Temporal lobe (tissue), 4 donors: ENCODE measurements at places on chromosomes 7 and 10. TPM values are rescaled to one million over a fixed set of nuclear protein-coding genes. Genes with fewer than 3 reads are reported as not detected.

Gene WDR11
- 55.6 TPM for total RNA-seq

Gene GNGT1
- total RNA-seq, result not detected

Gene GIMAP7
- 1.5 TPM for total RNA-seq

Gene SORBS1
- 101 TPM for total RNA-seq

Gene POMZP3
- 4.2 TPM for total RNA-seq

Gene CUZD1
- total RNA-seq, result 0.98 TPM

Gene ADAP1
- total RNA-seq, result 32.0 TPM

Gene ZNF655
- total RNA-seq, result 58.8 TPM

Gene THNSL1
- 12.3 TPM for total RNA-seq

Gene PGAM2
- 1.7 TPM for total RNA-seq

Gene NUTM2E
- total RNA-seq, result 2.2 TPM

Gene CHST12
- 2.2 TPM for total RNA-seq

Gene AGR2
- total RNA-seq, result 0.49 TPM

Gene FANK1
- total RNA-seq, result 1.5 TPM

Gene CLEC2L
- total RNA-seq, result 1.2 TPM

Gene LRRC17
- 11.8 TPM for total RNA-seq

Gene FZD8
- 16.0 TPM for total RNA-seq

Gene LAMB4
- 0.49 TPM for total RNA-seq

Gene TPST1
- 53.6 TPM for total RNA-seq

Gene NEUROG3
- not detected for total RNA-seq

Gene CYP3A4
- not detected for total RNA-seq

Gene KAZALD1
- total RNA-seq, result 0.25 TPM

Gene BLNK
- 0.25 TPM for total RNA-seq

Gene GBX1
- total RNA-seq, result not detected

Gene ELMO1
- total RNA-seq, result 59.3 TPM

Gene ELFN1
- total RNA-seq, result 5.4 TPM

Gene OR2A42
- not detected for total RNA-seq

Gene PBLD
- total RNA-seq, result 5.4 TPM

Gene TMEM270
- total RNA-seq, result not detected

Gene ING3
- total RNA-seq, result 19.9 TPM

Gene NPTX2
- total RNA-seq, result 6.1 TPM

Gene NEBL
- 43.0 TPM for total RNA-seq

Gene IGF2BP3
- 37.9 TPM for total RNA-seq

Gene GPR26
- total RNA-seq, result 4.2 TPM

Gene SFRP4
- total RNA-seq, result 2.5 TPM

Gene GIMAP5
- total RNA-seq, result 2.7 TPM

Gene GIMAP6
- total RNA-seq, result 2.7 TPM

Gene SORCS3
- total RNA-seq, result 9.8 TPM

Gene CCL26
- total RNA-seq, result not detected

Gene CPA2
- total RNA-seq, result not detected

Gene ESYT2
- 54.6 TPM for total RNA-seq

Gene GPER1
- 0.98 TPM for total RNA-seq

Gene CDK13
- 86.8 TPM for total RNA-seq

Gene FAM25G
- not detected for total RNA-seq

Gene CFAP69
- total RNA-seq, result 6.9 TPM

Gene NCF1
- total RNA-seq, result not detected

Gene SLC39A12
- total RNA-seq, result 2.2 TPM

Gene ASZ1
- total RNA-seq, result not detected

Gene TRPV6
- total RNA-seq, result under 0.01 TPM

Gene PTPN20
- 4.7 TPM for total RNA-seq

Gene PDK4
- 6.4 TPM for total RNA-seq

Gene DUSP5
- 3.0 TPM for total RNA-seq

Gene KLF14
- total RNA-seq, result not detected

Gene MKI67
- total RNA-seq, result 4.2 TPM

Gene SVOPL
- 0.25 TPM for total RNA-seq

Gene PKD2L1
- 0.25 TPM for total RNA-seq
